Left ventricle myocardium superior (tissue), 1 donor: ENCODE measurements at places on chromosomes 3 and 15.

- no peak for DNase-seq
Measured at GRCh38 chr3:139044366-139045210, at the start of gene PRR23C. Gene PRR23C, minus strand, starts transcription at chr3:139044892. Its CDS starts 272 bp downstream, at chr3:139044620.

DNA sequence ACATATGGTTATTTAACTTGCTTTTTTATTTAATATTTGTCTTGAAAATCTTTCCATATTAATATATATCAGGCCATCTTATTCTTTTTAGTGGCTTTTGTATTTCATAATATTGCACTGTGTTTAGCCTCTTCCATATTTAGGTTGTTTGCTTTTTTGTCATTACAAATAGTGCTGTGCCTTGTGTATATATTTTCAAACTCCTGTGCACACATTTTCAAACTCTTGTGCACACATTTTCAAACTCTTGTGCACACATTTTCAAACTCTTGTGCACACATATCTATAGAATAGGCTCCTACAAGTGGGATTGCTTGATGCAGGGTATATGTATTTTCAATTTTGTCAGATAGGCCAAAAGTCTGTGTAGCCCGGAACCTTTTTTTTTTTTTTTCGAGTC, 118.0 kb upstream of the MLF1 start:
- DNase-seq = no peak

- DNase-seq = no peak
Measured at GRCh38 chr3:171956181-171956683, 83.1 kb upstream of the FNDC3B start.

GRCh38 chr3:183504597-183504996, 50.9 kb downstream of the KLHL6 start:
- DNase-seq = no peak

GRCh38 chr3:26704736-26705135, 82.2 kb downstream of the LRRC3B start:
- no peak for DNase-seq

GRCh38 chr3:22608721-22609120, 594.4 kb upstream of the UBE2E2 start:
- DNase-seq = no peak

- DNase-seq = no peak
Measured at GRCh38 chr3:10933470-10933804, 59.1 kb upstream of the SLC6A1 start.

DNA sequence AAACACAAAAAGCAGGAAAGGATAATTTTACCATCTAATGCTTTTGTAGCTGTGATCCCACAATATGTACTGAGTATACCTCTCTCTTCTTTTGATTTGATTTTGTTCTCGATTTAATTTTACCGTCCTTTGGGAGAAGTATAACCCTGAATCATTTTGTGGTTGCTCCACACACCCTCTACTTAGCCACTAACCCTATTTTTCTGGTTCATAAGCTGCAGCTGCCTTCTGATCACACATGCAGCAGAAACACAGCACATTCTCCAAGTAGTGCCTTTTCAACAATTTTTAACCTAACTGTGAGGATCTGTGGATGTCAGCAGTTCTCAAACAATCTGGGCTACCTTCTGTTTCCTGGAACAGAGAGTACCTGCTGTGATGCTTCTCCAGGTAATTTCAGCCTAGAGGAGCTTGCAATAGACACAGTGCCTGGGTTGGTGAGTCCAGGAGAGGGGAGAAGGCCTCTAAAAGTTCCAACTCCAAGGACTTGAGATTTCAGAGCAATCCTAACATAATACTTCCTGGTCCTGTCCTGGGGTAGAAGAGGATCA, 40.3 kb downstream of the HGD start:
- no peak for DNase-seq

DNA sequence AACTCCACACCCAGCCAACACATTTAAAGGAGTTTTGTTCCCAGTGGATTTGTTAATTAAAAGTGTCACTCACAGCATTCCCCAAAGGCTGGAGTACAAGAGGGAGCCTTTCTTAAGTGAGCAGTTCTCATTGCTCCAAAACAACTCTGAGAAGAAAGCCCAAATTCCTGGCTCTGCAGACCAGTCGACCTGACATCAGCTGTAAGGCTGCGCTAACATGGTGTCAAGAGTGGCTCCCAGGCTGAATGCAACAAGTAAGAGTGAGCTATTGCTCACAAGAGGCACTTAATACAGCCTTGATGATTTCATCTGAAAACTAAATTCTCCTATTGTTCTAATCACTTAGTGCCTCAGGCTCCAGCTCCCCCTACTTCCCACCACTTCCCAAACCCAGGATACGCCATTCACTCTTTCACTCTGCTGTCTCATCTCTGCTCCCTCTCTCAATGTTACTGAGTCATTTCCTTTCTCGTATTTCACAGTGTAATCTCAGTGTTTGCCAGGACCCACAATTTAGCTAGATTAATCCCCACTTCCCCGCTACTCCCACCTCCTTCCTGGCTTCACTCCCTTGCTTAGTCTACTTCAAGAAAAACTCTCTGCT, 81.8 kb downstream of the WWTR1 start:
- DNase-seq = no peak

- DNase-seq = no peak
Measured at GRCh38 chr15:66778314-66778665, 76.3 kb downstream of the SMAD6 start.

- DNase-seq = no peak
Measured at GRCh38 chr3:170100944-170101343, 63.1 kb downstream of the GPR160 start.

DNA sequence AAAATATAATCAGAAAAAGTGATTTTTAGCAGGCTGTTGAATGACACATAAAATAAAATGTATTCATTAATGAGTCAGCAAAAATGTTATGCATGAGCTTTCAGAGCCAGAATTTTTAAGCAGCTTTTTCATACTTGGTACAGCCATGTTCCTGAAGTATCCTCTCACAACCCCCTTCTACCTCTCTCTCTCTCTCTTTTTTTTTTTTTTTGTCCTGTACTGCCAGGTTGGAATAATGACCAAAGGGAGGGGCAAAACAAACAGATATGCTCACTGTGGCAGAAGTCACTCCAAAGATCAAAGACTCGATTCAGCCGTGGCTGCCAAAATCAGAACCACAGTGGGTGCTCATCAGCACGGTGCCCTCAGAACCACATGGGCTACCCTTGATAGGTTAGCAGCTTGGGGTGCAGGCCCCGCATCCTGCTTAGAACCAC, 383.0 kb downstream of the ZBTB20 start:
- DNase-seq = no peak

- DNase-seq = no peak
Measured at GRCh38 chr15:48803877-48804276, 7.0 kb downstream of the CEP152 start.

DNA sequence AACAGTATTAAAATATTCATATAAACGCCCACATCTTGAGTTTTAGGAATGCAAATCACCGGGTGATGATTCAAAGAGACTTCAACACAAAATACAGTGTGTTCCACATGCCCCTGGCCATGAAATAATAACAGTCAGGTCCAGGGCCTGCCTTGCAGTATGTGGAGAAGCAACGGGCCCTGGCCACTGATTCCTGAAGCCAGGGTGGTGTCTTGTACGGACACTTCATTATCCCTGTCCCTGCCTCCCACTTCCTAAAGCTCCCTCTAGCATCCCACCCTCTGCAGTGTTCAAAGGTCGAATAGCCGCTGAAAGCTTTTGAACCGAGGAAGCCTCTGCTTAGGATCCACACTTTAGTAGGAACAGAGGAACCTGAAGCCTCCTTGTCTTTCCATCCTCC, 50.4 kb upstream of the PCSK6 start:
- DNase-seq = no peak

DNA sequence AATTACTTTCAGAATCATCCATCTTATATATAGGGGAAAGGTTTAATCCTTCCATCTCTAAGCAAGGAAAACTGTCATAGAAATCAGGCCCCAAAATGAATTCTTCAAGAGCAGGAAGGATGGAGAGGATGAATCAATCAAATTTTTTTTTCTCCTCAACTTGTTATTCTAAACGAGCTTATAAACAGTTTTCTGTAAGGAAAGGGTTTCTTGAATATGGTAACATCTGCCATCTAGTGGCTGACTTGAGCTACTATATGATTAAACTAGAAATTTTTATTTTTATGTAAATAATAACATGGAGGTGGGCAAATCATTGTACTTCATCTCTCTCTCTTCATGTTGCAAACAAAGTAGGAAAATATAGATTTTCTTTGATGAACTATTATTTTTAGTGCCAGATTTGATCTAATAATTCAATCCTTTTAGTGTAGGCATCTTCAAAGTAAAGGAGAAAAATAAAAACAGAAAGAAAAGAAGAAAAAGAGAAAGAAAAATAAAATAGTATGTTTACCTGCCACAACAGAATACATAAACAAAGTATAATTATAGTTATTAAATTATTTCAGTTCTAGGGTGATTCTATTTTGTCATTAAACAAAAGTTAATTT, 146.6 kb downstream of the SERPINI1 start:
- DNase-seq = no peak

DNA sequence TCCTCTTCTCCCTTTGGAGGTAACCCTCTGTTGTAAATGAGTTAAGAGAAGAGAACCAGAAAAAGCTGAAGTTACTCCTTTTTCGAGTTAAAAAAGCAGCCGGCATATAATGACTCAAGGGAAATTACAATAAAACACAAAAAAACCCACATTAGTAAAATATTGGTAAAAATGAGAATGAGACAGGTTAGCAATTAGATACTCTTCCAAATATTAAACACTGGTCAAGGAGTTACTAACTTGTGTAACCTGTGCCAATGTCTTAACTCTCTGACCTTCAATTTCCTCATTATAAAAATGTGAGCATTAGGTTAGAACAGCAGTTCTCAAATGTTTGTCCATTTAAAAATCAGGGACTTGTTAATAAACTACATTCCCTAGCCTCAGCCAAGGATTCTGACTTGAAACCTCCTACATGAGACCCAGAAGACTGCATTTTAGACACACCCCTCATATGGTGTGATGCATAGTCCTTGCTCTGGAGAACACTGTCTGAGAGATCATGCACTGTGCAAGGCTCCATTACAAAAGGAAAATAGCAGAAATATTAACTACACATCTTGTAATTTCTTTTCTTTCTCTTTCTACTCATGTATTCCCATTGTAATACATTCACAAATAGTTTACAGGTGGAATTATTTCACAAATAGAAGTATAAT, 42.7 kb upstream of the TOP2B start:
- DNase-seq = no peak

GRCh38 chr3:170331143-170331542, 26.4 kb upstream of the SKIL start:
- DNase-seq = no peak

- DNase-seq = no peak
Measured at GRCh38 chr15:78619022-78619950, 1.5 kb downstream of the CHRNA3 start.

GRCh38 chr3:112390783-112391641, 58.1 kb downstream of the CD200 start:
- DNase-seq = no peak

DNA sequence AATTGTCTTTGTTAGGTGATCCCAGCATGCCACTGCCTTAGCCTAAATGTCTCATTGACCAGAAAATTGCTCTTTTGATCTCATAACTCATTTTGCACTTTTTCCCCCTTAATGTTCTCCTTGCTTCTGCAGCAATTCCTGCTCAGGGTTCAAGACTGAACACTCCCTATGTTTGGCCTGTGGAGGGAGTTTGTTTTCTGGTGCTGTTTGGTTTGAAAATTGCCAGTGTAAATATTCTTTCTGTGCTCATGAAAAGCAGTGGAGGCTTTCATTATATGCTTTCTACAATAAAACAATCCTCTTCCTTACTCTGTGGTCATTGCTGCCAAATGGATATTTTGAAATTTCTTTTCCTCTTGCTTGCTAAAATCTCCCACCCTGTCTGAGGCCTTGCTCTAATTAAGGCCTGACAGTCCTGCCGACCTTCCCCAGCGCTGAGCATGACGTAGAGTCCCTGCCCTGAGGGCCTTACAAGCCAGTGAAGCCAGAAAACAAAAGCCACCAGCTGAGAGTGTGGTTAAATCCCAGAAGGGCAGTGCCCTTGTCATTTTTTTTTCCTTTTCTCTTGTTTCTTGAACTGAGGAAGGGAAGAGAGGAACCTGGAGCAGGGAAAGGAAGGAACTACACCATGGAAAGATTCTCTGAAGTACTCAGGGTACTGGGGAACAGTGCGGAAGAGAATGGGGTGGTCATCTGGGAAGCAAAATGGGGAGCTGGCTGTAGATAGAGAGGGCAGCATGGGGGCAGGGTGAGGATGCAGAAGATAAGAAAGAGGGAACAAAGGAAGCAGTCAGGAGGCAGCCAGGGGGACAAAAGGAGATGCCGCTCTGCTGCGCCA, 24.8 kb downstream of the ZBTB38 start:
- DNase-seq = no peak

DNA sequence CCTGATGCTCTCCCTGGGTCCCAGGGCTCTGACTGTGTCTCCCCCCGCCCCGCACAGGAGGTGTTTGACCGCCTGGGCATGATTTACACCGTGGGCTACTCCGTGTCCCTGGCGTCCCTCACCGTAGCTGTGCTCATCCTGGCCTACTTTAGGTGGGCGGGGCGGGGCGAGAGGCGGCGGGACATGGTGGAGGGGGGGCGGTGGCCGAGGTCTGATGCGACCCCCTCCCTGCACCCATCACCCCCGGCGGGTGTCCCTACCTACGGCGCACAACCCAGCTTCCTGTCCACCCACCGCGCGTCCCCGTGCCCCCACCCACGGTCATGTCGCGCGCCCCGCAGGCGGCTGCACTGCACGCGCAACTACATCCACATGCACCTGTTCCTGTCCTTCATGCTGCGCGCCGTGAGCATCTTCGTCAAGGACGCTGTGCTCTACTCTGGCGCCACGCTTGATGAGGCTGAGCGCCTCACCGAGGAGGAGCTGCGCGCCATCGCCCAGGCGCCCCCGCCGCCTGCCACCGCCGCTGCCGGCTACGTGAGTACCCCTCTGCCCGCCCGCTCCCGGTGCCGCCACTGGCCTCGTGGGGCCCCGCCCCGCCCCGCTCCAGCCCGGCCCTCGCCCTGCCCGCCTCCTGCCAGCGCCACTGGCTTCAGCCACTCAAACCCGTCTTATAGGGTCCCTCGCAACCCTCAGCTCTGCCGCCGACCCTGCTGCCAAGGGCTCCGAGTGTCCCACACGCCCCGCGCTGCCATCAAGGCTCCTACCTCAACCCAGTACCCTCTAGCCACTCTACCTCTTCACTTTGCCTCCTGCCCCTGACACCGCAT, 21.0 kb downstream of the PTH1R start:
- DNase-seq = peak; percentile 36

- DNase-seq = peak; percentile 65
Measured at GRCh38 chr3:141231952-141232823, 563 bp downstream of the PXYLP1 start.

DNA sequence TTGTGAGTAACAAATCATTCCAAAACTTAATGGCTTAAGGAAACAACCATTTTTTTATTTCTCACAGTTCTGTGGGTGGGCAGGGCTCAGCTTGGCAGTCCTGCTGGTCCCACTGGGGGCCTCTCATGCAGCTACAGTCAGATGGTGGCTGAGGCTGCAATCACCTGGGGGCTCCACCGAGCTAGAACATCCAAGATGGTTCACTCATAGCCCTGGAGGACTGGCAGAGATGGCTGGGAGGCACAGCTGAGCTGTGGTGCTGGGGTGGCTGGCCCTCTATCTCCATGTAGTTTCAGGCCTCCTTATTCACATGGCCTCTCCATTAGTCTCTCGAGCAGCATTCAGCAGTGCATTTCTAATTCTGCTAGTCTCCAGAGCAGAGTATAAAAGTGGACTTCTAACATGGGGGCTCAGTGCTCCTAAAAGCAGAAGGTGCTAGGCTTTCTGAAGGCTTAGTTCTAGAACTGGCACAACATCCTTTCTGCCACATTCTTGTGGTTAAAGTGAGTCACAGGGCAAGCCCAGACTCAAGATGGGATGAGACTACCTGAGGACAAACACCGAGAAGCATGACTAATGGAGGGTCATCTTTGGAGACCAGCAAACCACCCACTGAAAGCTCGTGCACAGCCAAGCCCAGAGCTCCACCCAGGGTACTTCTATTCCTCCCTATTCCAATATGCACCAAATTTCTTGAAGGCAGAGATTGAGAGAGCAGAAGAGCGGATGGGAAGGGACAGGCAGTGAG, 6.3 kb downstream of the CAV3 start:
- DNase-seq = no peak
